ENCODE measurements at places on chromosomes 16 and 17.

DNA sequence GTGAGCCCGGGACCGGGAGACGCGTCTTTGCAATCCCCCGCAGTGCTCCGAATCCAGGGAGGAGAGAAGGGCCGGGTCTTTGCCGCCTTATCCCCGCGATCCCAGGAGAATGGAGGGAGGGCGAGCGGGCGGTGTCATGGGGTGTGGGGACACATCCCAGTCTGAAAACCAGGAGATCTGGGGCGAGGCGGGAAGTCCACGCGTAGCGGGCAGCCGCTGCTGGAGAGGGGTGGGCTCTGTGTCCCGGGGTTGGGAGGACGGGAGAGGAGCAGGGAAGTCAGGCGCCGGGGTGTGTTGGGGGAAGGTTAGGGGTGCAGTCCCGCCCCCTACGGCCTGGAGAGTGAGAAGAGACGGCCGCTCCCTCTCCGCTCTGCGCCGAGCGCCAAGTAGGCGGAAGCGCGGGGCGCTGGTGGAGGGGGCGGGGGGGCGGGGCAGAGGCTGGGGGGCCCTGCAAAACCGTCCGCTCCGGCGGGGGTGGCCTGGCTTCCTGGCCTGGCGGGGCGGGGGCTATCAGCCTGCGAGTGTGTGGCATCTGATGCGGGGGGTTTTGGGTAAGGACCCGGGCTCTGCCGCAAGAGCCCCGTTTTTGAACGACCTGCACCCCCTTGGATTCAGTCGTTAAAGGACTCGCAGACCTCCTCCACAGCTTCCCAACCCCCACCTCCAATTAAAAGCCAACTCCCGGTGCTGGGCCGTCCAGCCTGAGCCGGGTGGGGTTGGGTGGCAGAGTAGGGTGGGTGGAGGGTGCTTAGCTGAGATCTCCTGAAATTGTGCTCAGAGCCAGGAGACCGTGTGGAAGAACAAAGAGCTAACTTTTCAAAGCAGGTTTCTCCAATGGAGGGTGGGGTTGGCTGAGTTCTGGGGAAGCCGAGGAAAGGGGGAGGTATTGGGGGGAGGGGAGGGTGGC, 654 bp downstream of the LASP1 start:
- DNase-seq: peak; percentile 64

DNA sequence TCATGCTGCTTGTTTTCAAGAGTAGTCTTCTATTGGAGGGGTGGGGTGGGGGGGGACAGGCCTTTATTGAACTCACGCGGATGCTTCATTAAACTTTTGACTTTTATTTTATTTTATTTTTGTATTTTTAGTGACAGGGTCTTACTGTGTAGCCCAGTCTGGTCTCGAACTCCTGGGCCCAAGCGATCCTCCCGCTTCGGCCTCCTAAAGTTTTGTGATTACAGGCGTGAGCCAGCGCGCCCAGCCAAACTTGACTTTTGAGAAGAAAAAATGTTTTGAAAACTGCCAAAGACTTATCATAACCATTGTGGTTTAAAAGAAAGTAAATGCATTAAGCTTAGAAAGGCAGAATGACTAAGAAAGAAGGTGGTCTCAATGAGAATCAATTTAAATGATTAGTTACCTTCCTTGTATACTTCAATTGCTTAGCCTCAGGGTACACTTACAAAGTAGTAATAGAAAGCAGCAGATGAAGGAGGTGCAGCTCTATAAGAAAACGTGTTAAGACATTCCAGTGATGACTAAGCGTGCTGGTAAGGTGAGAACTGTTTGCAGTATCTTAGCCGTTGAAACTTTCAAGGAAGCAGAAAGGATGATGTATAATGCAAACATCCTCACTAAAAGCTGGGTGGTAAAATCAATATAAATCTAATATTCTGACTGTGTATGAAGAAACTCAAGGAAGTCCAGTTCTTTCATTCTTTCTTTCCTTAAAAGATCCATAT, 1.2 kb downstream of the AP2B1 start:
- DNase-seq: peak; percentile 44

- DNase-seq: no peak
Observed at GRCh38 chr17:35167666-35168065, 20.0 kb downstream of the UNC45B start.

- DNase-seq: no peak
Observed at GRCh38 chr17:16456742-16457316, 35.2 kb downstream of the LRRC75A start.

GRCh38 chr16:13811834-13812233, 108.1 kb upstream of the ERCC4 start:
- no peak for DNase-seq

DNA sequence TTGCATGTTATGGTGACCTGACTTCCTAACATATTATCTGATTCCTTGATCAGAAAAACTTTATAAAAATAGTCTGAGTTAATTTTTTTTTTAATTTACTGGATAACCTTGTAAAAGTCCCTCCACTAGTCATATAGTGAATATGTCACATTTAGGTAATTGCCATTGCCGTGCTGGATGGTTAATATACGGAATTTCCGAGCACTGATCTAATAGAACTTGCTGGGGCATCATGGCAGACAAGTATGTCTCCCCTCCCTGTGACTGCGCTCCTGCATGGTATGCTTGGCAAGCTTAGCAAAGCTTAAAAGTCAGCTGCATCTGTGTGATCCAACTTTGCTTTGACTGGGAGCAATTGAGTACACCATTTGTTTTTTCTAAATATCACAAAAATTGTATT, 239.4 kb upstream of the TBX2 start:
- no peak for DNase-seq
